Posterior vena cava (tissue), 2 donors: ENCODE measurements at places on chromosomes 1 and 21. TPM values are rescaled to one million over a fixed set of nuclear protein-coding genes. Genes with fewer than 3 reads are reported as not detected.
A peak's percentile ranks its signal among the peaks of the same experiment; 100 is the strongest.

DNA sequence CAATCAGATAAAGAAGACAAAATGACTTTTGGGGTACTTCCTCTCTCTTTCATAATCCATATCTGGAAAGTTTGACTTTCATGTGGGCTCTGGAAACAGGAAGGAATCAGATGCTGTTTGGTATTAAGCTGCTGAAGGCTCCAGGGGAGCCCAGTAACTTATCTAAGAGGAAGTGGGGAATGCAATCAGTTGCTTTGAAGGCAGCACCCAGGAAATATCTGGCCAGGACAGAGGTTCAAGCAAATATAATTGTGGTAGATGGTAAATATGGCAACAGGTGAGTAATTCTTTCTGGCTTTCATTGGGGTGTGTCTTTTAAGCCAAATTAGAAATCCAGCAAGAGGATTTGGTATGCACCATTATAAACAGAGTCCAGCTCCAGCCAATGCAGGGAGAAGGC is 44.4 kb downstream of the COLGALT2 start:
- DNase-seq: no peak

DNA sequence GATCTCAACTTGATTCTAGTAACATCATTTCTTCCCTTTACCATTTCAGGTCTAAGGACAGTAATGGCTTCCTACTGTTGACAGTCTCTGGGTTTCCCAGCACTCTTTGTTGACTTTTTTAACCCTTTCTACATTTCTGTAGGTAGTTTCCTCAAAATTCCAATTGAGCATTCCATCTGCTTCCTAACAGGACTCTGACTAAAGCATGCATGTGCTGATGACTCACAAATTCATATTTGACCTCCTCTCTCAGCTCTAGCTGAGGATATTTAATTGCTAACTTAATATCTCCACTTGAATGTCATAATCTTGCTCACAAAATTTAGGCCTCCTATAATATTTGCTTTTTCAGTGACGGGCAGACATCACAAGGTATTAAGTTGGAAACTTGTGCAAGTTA is 93.3 kb upstream of the ZNHIT6 start:
- no peak for DNase-seq

GRCh38 chr21:34877485-34878128 is 171.5 kb downstream of the RUNX1 start:
- DNase-seq: no peak

DNA sequence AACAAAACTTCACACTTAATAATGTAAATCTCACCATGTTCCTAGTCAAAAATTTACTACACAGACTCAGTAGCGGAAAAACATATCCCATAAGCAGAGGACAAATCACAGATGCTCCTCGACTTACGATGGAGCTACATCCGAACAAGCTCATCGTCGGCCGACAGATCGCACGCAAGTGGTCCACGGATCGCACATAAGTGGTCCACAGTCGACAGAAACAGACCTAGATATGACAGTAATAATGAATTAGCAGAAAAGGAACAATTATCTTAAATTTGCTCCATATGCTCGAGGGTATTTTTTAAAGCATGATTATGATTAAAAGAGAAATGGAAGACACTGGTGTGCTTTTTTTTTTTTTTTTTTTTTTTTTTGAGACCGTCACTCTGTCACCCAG is 36.3 kb downstream of the WDR4 start:
- peak; percentile 25 for DNase-seq

DNA sequence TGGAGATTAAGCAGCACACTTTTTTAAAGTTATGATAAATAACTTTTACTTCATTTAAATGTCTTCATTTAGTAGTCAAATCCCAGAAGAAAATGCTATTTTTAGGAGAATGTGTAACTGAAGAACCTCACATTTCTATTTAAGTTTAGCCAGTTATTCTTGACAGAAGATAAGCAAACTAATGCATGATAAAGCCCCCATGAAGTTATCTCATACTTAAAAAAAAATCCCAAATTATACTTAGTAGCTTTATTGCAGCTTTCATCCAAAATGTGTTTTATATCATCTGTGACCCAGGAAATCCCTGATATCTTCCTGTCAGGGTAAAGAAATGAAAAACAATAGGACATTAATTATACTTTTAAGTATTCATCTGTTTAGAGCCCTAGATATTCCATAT is 124.8 kb upstream of the SYT6 start:
- no peak for DNase-seq

DNA sequence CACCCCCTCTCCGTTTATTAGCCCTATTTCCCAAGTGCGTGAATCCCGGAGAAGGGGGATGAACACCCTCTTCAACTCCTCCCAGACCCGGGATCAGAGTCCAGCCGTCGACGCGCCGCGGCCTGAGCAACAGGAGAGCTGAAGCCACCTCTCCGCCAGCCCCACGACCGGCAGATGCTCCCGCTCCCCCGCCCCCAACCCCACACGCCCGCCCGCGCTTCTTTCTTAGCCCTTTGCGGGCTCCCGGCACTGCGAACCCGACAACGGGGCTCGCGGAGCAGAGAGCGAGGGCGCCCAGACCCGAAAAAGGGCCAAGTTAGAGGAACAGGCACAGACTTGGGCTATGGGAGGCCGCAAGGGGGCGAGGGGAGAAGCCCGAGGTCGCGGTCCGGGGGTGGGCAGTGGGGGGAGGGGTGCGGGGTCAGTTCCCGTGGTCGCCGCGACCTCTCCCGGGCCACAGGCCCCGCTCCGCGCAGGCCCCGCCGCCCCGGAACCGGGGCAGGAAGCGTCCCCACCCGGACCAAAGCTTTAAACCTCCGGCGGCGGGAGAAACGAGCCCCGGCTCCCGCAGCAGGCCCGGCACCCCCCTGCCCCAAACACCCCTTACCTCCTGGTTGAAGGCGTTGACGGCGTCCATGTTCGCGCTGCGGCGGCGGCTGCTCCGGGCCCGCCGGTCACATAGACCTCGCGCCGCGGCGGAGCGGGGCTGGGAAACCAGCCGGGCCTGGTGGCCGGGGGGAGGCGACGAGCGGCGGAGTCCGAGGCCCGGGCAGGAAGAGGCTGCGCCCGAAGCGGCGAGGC is 662 bp downstream of the SCAF4 start:
- peak; percentile 88 for DNase-seq

The PIAS3 gene
- 28.6 TPM for total RNA-seq
